ENCODE measurements at places on chromosomes 7 and 10.
A peak's percentile ranks its signal among the peaks of the same experiment; 100 is the strongest.

DNA sequence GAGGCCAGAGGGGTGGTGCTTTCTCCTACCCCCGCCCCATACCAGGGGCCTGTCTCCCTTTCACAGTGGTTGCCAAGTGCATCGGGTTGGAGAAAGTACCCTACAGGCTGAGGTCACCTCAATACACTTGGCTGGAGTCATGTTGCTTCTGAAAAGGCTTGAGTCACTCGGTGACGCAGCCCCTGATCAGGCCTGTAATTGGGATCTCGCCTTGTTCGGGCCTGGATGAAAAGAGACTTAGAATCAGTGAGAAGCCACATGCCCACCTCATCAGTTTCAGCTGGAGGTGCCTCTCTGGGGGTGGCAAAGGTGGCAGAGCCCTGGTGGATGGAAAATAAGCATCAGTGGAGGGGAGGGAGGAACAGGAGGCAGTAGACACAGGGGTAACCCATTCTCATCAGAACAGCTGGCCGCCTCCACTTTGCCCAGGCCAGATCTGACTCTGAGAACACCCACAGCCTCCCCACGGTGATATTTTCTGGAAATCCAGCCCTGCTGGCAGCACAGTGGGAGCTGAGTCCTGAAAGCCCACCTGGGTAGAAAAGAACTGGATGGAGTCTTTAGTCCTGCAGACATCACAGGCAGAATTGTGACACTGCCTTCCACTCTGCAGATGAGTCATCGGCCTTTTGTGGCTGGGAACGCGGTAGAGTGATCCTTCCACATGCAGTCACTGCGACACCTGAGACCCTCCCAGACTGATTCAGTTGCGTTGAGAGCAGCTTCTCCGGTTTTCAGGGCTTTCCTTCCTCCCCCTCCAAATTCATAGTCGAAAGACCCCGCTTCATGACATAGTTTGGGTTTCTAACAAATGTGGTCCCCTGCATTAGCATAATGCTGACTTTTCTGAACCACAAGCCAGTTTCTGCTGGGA is 108.0 kb downstream of the GRK5 start:
- DNase-seq = no peak

- no peak for DNase-seq
Measured at GRCh38 chr7:111763221-111763801, 201.0 kb upstream of the IMMP2L start.

DNA sequence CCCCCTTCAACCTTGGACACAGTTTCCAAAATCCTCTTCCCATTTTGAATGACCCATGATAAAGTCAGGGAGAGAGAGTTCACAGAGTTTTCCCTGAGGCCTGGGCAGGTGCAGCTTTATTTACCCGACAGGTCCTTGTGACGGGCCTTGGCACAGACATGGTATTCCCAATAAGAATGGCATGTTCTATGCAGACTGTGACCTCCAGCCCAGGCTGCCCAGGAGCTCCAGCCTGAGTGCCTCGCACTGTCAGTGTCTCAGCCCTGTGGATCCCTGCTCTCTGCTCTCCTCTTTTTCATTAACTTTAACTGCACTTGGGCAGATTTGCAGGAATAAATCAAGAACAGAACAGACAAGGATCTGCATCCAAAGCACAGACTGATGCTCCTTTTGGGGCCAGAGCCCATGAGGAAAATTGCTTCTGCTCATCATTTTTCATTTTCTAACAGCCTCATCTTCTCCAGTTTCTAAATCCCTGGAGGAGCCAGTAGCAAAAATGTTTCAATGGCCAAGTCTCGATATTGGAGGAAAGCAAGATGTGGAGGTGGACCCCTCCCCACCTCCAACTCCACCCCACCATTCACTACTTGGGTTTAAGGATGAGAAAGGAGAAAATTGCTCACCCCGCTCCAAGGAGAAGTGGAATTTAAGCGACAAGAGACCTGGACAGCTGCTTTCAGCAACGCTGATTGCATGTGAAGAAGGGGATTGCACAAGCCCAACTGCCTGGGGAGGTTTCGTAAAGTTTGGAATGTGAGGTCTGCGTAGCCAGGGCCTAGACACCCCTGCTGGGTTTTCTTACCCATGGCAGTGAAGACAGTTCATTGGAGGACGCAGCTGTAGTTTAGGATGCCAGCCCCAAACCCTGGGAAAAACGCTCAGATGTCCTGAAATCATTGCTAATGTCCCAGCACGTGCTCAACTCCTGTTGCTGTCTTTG is 225.9 kb downstream of the WDR11 start:
- no peak for DNase-seq

DNA sequence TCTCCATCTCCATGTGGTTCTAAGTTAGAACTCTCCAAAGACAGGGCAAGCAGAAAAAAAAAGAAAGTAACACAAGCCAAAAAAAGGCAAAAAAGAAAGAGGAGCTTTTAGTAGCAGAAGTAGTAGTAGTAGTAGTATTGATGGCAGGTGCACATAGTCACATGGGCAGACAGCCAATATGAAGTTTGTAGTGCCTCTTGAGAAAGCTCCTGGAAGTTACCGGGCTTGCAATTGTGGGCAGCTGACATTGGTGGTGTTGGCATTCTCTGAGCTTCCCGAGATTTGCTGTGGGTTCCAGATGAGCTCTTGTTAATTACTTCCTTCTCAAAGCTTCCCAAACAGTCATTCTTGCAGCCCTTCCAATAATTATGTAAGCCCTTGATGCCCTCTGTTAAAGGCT is 1128.5 kb downstream of the TYW1 start:
- DNase-seq = no peak

- peak; percentile 13 for DNase-seq
Measured at GRCh38 chr7:103065667-103066066, 8.9 kb downstream of the FBXL13 start.

DNA sequence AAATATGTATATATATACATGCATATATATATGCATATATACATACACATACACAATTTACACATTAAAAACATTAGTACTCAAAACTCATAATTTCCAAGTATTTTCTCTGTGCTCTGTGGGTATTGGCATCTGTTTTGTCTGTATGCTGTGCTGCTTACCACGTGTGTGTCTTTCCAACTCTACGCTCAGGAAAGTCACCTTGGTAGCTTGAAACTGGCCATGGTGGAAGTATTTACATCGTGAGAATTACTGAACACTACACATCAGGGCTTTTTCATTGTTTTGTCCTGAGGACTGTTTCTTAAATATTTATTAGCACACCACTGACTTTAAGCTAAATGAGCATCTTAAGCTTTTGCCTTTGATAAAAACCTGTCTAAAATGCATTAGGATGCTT is 79.6 kb downstream of the CREM start:
- DNase-seq = no peak

GRCh38 chr10:5089865-5090264 is 4.3 kb upstream of the AKR1C3 start:
- DNase-seq = peak; percentile 34

DNA sequence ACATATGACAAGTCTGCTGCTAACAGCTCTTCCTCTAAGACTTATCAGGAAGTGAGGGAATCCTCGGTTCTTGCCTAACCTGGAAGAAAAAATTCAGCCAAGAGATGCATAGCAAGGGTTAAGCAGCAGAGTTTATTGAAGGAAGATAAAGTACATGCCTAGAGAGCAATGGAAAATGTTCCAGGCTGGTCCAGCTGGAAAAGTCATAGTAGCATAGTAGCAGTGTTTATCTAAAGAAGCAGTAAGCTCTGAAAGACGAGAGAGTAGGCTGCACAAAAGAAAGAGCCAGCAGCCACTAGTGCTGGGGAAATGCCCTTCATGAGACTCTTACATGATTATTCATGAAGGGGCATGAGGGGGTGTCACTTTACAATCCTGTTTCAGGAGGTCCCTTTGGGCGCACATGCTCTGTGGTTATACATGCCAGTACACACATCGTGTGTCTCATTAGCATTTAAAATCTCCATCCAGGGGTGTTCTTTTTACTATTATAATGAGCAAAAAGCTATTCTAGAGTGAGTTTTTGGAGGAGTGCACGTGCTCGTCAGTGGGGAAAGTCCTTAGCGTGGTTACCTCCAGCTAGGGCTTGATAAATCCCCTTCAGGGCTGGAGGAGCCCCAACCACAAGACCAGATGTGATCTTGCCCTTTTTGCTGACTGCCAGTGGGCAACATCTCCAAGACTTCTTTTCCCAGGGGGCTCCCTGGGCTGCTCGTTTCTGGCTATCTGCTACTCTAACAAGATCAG is 716.1 kb downstream of the PARD3 start:
- no peak for DNase-seq

GRCh38 chr7:2084781-2085505 is 147.8 kb downstream of the MAD1L1 start:
- DNase-seq = peak; percentile 43

DNA sequence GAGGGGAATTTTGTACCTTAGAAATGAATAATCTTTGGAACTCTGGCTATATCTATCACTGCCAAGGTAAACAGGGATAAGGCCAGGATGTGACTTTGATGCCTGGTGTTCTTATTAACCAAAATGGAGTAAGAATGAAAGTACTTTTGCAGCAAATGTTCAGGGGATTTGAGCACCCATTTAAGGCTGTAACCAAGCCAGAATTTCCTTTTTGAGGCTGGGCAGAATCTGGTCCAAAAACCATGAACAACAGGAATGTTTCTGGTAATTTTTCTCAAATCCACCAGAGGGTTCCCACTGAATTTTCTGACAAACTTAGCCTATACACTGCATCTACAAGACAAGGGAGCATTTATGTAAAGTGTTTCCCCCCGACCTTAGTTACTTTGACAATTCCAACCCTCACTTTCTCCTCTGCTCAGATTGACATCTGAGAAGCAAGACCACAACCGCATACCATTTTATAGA is 120.6 kb downstream of the BAMBI start:
- no peak for DNase-seq

DNA sequence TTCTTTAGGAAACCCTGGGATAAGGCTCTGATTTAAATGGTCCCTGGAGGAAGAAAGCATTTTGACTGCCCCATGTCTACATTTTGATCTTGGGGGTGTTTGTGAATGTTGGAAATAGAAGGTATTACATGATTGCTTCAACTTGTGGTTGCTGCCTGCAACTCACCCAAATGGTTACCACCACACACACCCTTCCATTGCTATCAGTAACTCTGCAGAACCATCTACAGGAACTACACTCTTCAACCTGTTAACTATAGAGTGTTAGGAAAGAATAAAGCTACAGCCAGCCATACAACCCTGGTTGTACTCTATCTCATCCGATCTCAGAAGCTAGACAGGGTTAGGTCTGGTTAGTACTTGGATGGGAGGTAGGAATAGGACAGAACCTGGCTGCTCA is 71.2 kb downstream of the APBB1IP start:
- DNase-seq = no peak

GRCh38 chr7:33694006-33694405 is 211.3 kb upstream of the BMPER start:
- no peak for DNase-seq

DNA sequence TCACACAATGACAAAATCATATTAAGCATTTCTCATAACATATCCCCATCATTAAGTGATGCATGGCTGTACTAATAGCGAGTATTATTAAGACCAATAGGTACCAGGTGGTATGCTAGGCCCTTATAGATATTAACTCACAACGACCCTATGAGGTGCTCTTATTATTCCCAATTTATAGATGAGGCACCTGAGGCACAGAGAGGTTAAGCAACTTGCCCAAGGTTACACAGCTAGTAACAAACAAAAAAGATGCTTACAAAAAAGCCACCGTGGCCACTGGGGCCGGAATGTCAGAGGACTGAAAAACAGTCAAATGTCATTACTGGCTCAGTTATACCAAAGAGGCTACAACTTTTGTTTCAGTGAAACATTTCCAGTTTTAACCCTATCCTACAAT is 96.0 kb downstream of the OR13A1 start:
- DNase-seq = no peak

GRCh38 chr7:128164061-128164954 is 76.8 kb upstream of the LEP start:
- DNase-seq = no peak

- peak; percentile 17 for DNase-seq
Measured at GRCh38 chr10:71285180-71285545, 33.9 kb upstream of the SLC29A3 start.

- DNase-seq = no peak
Measured at GRCh38 chr7:66634816-66635215, 6.1 kb downstream of the KCTD7 start.

DNA sequence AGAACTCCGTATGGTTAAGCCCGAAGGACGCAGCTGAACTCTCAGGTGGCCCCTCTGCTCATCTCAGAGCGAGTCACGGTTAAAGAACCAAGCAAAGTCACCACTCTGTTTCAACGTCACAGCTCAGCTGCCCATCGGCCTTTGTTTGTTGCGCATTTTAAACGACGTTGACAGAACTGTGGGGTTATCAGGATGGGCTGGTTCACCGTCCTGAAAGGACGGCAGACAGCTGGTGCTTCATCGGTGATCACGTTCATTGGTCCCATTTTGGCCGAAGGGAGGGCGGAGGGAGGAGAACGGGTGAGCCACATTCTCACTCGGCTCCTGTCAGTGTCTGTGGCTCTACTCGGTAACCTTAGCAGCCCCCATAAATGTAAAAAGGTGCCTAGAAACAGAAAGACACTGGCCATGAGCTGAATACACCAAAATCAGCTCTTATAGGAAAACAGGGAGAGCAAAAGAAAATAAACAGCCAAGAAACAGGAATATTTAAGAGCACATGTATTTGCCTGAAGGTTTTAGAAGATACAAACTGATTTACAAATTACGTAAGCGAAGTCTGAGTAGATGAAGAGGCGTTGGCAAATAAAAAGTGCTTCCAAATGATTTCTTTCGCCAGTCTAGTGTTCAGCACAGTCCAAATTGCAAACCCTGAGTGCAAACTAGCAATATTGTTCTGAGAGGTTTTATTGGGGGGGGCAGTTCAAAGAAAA is 8.4 kb downstream of the PRKAG2 start:
- no peak for DNase-seq

GRCh38 chr10:61752111-61753011 is 89.6 kb downstream of the CABCOCO1 start:
- no peak for DNase-seq

All from naive thymus-derived CD4-positive, alpha-beta T cell (primary cell).